HT-29 (cell line): ENCODE measurements at places on chromosomes 7 and 10.

DNA sequence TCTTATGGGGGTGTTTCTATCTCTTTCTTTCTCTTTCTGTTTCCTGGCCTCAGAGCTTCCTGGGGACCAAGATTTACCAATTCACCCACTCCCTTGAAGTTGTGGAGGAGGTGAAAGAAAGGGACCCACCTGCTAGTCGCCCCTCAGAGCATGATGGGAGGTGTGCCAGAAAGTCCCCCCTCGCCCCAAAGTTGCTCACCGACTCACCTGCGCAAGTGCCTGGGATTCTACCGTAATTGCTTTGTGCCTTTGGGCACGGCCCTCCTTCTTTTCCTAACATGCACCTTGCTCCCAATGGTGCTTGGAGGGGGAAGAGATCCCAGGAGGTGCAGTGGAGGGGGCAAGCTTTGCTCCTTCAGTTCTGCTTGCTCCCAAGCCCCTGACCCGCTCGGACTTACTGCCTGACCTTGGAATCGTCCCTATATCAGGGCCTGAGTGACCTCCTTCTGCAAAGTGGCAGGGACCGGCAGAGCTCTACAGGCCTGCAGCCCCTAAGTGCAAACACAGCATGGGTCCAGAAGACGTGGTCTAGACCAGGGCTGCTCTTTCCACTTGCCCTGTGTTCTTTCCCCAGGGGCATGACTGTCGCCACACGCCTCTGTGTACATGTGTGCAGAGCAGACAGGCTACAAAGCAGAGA lies 12.2 kb downstream of the AQP1 start:
- no peak for DNase-seq

DNA sequence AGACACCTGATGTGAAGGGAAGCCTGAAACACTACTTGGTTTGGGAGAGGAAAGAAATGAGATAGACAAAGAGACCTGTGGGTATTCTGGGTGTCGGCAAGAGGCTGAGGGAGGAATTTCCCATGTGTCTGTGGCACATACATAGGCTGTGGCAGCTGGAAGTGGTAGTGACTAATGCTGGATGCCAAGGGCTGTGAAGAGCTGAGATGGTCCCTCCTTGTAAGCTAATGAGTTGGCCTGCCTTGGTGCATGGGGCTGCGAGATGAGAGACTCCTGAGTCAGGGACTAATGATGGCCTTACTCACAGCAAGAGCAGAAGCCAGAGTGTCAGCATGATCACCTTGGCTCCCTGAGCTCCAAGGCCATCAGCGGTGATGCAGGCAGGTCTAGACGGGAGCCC lies 119.0 kb upstream of the EEPD1 start:
- no peak for DNase-seq

DNA sequence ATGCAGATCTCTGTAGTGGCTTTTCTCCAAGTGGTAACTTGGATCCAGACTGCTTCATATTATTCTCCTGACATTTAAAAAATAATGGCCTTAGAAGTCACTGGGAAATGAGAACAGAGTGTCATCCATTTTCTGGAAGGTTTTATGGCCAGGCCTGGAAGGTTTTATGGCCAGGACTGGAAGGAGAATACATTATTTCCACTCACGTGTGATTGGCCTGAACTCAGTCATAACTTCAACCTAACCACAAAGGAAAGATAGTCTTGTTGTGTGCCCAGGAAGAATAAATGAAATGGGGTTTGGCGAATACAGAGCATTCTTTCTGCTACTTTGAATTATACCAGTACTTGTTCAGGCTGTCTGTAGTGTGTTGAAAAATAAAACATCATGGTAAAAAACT lies 360.9 kb downstream of the GPAM start:
- no peak for DNase-seq

- peak; percentile 68 for DNase-seq
Measured at GRCh38 chr10:24465124-24465874, 256.4 kb downstream of the KIAA1217 start.

- no peak for DNase-seq
Measured at GRCh38 chr7:45685619-45686240, 111.6 kb downstream of the ADCY1 start.

- DNase-seq = no peak
Measured at GRCh38 chr7:89049043-89049442, 253.5 kb upstream of the TEX47 start.

DNA sequence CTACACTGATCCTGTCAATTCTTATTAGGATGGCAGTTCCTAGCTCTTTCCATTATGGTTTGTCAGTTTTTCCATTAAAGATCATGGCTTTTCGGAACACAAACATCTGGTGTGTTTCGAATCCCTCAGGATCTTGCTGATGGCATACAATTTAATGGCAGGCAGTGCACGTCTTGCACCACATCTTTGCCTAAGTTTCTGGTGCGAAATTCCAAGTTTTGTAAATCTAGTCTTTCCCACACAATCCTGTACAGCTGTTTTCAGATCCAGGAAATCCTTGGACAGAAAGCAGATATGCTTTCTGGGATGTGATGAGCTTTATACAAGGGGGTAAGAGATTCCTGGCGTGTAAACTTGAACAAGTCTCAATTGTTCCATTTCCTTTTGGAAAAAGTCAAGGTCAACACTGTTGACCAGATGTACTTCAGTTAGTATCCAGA lies 224.3 kb upstream of the PHYHIPL start:
- DNase-seq = no peak

GRCh38 chr10:32004161-32004591 lies 52.0 kb downstream of the KIF5B start:
- DNase-seq = no peak

DNA sequence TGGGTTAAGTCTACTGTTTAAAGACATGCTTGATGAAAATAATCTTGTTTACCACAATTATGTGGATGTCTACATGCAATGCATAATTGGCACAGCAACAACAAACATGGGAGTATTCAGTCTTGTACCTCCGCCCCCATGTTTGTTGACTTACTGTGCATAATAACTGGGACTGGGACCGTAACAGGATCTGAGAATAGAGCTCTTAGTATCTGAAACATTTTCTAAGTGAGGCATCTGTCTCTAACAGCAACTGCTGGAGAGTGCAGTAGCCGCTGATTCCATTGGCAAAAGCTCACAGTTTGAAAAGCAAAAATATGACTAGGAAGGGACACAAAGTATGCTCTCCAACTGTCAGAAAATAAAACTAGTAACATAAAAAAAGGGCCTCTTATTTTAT lies 61.6 kb downstream of the ENO4 start:
- DNase-seq = no peak

DNA sequence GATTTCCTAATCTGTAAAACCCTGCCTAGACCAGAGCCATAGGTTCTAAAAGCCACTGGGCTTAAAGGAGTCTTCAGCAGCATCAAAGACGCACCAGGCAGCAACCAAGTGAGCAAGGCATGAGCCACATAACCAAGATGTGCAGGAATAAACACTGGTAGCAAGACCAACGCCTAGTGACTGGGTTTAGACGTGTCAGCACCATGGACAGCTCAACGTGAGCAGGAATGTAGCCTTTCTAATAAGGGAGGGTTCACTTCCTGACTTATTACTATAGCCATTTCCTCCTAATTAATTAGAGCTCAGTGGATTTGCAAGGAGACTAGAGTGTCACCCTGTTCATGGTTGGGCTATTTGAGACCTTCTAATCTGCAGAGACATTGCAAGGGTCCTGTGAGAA lies 223.7 kb downstream of the LHFPL3 start:
- DNase-seq = peak; percentile 80
